ENCODE measurements at places on chromosomes 3 and 15. TPM values are rescaled to one million over a fixed set of nuclear protein-coding genes. Genes with fewer than 3 reads are reported as not detected.

The SLC33A1 gene
- 53.8 TPM for total RNA-seq

The NPAP1 gene
- 0.41 TPM for total RNA-seq

The CRTAP gene
- 9.8 TPM for total RNA-seq

The SAMMSON gene
- total RNA-seq = not detected

The UBR1 gene
- 75.0 TPM for total RNA-seq

DNA sequence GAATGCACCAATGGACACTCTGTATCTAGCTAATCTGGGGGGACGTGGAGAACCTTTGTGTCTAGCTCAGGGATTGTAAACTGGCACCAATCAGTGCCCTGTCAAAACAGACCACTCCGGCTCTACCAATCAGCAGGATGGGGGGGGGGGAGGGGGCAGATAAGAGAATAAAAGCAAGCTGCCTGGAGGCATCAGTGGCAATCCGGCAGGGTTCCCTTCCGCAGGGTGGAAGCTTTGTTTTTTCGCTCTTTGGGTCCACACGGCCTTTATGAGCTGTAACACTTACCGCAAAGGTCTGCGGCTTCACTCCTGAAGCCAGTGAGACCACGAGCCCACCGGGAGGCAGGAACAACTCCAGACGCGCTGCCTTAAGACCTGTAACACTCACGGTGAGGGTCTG, 827.1 kb downstream of the PLOD2 start:
- no peak for DNase-seq

DNA sequence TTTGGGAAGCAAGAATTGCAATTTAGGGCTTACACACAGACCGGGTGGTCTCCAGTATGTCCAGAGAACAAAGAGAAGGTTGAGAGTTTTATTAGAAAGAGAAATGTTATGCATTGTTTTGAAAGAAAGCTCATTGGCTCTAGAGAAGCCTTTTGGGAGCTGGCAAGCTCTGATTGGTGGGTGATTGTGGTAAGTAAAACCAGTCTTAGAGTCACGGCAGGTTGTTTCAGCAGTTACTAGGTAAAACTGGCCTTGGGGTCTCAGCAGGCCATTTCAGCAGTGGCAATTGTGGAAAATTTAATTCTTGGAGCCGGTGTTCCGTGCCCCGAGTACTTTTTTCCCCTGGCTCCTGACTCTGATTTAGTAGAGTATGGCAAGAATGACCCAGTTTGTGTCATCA, 78.1 kb downstream of the MRPL46 start:
- DNase-seq = no peak

GRCh38 chr15:57555270-57555669, 36.4 kb upstream of the MYZAP start:
- DNase-seq = no peak

DNA sequence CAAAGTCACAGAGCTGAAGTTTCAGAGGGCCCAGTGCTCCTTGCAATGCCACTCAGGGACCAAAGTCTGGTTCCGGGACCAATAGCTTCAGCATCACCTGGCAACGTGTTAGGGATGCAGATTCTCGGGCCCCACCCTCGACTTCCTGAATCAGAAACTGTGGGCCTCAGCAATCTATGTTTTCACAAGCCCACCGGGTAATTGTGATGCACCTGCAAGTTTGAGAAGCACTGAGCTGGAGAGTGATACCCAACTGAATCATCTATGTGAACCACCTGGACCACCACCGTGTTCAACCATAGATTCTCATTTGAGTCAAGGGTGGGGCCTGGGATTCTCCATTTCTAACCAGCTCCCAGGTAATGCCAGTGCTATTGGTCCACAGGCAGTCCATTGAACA, 55.7 kb downstream of the CORO2B start:
- no peak for DNase-seq

DNA sequence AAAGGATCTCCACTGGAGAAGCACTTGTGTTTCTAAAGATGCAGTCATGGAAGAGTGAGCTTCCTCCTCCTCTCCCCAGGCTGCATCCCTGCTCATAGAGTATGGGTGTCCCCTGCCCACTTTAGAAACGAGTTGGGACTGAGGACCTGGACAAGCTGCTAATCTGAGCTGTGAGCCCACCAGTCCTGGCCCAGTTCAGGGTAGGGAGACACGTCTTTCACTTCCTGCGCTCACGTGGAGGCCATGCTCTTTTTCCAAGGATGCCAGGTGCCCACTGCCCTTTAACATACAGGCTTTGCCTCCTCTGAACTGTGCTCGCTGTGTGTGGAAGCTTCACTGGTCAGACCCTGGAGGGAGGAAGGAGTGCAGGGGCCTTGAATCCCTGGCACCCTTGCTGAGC, 316.3 kb downstream of the UACA start:
- DNase-seq = no peak

DNA sequence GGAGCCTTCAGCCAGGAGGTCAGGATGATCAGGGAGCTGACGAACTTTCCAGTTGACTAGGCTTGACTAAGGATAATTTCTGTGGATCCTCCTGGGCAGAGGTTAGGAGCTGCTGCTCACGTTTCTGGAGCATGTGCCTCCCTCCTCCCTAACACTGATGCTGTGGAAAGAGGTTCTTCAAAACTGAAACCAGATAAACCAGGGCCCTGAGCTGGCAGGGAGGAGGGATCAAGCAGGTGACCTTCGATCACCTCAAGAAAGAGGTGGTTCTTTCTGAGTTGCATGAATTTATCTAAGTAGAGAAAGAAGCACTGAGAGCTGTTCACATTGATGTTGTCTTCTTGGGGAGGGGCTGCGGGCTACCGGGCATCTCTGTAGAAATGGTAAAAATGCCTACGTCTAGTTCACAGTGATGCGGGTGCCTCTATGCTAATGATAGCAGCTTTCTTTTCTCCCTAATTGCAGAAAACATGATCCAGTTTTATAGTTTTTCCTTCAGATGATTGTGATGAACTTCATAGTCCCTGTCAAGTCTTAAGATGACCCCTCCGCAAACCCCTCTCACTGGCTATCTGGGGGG, 332.7 kb upstream of the LRRFIP2 start:
- no peak for DNase-seq

Measured in frontal cortex (tissue), 4 donors.